G401 (cell line): ENCODE measurements at places on chromosomes 6 and 20. TPM values are rescaled to one million over a fixed set of nuclear protein-coding genes. Genes with fewer than 3 reads are reported as not detected.

NKX2-2 gene
- total RNA-seq: not detected in 2 replicates

MED23 gene
- 15.2 and 23.8 TPM in 2 replicates for total RNA-seq

HTR1E gene
- not detected in 2 replicates for total RNA-seq

HLA-DQB1 gene
- not detected in 2 replicates for total RNA-seq

RHAG gene
- total RNA-seq: not detected in 2 replicates

TMEM74B gene
- 1.2 TPM in 1 of 2 replicates, not detected in the other for total RNA-seq

DNA sequence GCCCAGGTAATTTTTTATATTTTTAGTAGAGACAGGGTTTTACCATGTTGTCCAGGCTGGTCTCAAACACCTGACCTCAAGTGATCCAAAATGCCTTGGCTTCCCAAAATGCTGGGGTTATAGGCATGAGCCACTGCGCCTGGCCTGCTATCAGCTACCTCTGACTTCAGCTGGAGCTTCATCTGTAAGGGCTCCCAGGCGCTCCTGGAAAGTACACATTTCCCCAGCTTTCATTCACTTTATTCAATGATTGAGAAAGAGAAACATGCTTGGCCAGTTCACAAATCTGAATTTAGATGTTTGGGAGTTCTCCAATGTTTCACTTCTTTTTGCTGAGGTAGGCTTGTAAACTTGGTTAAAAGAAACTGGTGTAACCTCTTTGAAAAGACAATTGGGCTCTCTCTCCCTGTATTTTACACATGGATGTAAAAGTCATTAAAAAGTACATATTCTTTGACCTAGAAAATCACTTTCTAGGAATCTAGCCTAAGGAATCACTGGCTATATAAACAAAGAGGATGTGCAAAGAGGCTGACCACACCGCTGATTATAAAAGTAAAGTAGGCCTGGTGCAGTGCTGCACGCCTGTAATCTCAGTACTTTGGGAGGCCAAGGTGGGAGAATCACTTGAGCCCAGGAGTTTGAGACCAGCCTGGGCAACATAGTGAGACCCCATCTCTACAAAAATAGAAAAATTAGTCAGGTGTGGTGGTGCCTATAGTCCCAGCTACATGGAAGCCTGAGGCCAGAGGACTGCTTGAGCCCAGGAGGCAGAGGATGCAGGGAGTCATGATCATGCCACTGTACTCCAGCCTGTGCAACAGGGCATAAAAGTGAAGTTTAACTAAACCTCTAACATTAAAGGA, 128.9 kb downstream of the BACH2 start:
- no peak for DNase-seq

GRCh38 chr20:51536116-51537069, 6.1 kb downstream of the NFATC2 start:
- DNase-seq: no peak

GRCh38 chr6:143822584-143823024, 20.5 kb upstream of the LTV1 start:
- no peak for DNase-seq

DNA sequence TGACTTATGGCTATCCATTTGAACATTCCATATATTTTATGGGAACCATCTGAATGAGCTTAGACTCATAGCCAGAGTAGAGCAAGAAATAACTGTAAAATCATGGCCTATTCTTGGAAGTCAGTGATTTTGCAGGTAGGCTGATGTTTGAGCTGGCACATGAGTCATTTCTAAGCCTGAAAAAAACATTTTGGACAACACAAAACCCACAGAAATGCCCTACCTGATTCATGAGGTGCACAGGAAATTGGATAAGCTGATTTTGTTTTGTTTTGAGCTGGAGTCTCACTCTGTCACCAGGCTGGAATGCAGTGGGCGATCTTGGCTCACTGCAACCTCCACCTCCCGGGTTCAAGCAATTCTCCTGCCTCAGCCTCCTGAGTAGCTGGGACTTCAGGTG, 443.0 kb downstream of the PKHD1 start:
- no peak for DNase-seq

- no peak for DNase-seq
Measured at GRCh38 chr6:15343490-15344191, 97.8 kb downstream of the JARID2 start.

GRCh38 chr6:38955861-38956260, 92.7 kb upstream of the GLP1R start:
- DNase-seq: no peak

GRCh38 chr6:1832358-1832757, 222.6 kb downstream of the FOXC1 start:
- no peak for DNase-seq

- peak; percentile 42 for DNase-seq
Measured at GRCh38 chr20:41135187-41135887, 2.0 kb upstream of the PLCG1 start.

DNA sequence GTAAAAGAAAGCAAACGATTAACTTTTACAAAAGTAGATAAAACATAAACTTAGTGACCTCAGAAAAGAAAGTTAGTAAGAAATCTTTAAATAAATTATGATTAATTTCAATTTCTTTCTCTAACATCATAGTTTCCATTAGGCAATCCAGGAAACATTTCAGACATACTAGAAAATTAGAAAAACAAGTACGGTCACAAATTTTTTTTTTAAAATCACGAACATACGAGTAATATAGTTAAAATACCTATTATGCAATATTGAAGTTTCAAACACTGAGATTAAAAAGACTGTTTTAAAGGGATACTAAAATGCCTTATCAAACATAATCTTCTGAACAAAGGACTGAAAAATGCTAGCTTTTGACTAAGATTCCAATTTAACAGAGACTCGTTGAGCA, 26.2 kb downstream of the NOL7 start:
- DNase-seq: no peak

DNA sequence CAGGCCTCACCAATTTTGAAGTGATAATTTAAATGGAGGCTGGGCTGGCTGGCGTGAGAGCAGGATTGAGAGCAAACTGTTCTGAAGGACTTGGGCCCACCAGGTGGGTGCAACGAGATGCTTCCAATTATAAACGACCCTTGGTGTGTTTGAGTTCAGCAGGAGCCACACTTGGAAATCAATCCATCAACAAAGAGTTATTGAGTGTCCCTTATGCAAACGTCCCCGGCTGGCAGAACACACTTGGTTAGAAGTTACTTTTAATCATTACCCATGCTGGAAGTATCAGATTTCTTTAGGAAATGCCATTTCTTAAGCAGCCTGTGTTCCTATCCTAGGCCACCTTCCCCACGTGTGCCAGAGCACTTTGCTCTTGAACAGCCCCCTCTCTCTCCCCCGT, 37.8 kb upstream of the ZNF831 start:
- no peak for DNase-seq

- no peak for DNase-seq
Measured at GRCh38 chr6:147507162-147508041, 1.1 kb upstream of the SAMD5 start.
